ENCODE measurements at places on chromosomes 12 and 14.
A peak's percentile ranks its signal among the peaks of the same experiment; 100 is the strongest.

- no peak for DNase-seq
Observed at GRCh38 chr12:79451978-79452377, 238.8 kb downstream of the PAWR start.

DNA sequence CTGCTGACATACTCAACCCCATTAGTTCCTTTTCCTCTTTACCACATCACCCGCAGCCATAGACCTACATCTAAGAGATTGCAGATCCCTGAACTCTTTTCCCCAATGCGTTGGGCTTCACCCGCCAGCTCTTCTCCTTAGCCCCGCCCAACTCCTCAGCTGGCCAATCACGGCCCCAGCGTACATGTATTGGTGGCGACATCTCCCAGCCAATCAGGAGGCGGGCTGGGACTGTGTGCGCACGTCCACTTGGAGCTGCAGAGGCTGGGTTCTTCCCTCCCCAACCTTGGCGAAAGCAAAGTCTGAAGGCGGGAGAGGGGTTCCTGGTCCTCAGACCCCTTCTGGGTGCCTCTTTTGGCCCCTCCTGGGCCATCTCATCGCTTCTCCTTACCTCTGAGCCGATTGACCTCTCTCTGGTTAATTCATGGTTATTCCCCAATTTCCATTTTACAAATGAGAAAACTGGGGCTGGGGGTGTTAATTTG is 11.0 kb downstream of the PDE1B start:
- DNase-seq = peak; percentile 89

GRCh38 chr12:50689437-50689836 is 74.5 kb upstream of the ATF1 start:
- no peak for DNase-seq

- DNase-seq = peak; percentile 70
Observed at GRCh38 chr12:100794441-100795173, at the start of gene ANO4. ANO4 (plus strand) TSS chr12:100794776; CDS start chr12:100901786, 107,010 bp downstream.

- DNase-seq = no peak
Observed at GRCh38 chr12:50005175-50005574, 20.1 kb downstream of the RACGAP1 start.

DNA sequence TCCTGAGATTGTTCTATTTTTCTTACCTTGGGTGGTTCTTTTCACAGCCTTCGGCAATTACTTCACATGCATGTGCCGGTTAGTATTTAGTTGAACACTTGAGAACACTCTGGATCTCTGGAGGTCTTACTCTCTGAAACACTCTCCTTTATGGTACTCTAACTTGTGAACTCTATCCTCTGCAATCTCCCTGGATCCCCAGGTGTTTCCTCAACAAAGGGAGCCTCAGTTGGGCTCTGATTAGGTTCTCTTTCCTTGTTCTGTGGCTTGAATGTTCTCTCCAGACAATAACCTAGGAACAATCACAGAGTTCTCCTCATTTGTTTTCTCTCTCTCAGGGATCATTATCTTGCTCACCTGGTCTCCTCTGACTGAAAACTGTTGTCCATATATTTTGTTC is 40.5 kb upstream of the ABCD2 start:
- no peak for DNase-seq

GRCh38 chr14:61535032-61535431 is 160.3 kb upstream of the HIF1A start:
- DNase-seq = no peak

DNA sequence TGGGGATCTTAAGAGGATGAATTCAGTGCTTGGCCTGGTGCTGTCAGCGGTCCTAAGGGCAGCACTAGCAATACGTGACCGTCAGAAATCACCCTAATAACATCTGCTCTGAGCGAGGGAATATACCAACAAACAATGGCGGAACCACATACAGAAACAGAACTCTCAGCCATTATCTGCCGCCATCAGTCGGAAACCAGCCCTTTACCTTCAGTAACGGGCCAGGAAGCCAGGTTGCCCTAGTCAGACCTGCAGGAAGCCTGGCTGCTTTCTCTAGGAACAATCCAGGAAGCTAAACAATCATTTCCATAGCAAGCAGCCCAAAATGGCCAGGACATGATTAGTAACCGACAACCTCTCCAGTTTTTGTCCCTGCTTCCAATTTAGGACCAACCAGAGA is 5.6 kb downstream of the CDCA4 start:
- DNase-seq = no peak

DNA sequence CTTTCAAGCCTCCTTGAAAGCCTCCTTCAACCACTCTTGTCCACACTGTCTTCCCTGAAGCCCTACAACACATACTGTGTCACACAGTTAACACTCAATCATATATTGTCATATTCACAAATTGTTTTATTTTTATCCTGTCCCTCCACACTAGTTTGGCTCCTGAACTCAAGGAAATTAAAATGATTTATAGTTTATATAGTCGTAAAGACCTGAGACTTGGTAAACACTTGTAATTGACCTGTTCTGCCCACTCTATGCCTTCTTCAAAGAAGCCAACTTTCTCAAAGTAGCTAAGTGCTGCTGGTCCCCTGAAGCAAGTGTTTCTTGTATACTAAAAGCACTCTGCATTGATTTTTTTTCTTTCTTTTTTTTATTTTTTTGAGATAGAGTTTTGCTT is 15.6 kb upstream of the NEK9 start:
- DNase-seq = no peak

- no peak for DNase-seq
Observed at GRCh38 chr12:89901906-89902642, 193.4 kb upstream of the ATP2B1 start.

GRCh38 chr12:1252758-1253157 is 261.7 kb downstream of the ERC1 start:
- DNase-seq = peak; percentile 15

GRCh38 chr14:52012635-52013034 is 23.3 kb downstream of the RTRAF start:
- no peak for DNase-seq

DNA sequence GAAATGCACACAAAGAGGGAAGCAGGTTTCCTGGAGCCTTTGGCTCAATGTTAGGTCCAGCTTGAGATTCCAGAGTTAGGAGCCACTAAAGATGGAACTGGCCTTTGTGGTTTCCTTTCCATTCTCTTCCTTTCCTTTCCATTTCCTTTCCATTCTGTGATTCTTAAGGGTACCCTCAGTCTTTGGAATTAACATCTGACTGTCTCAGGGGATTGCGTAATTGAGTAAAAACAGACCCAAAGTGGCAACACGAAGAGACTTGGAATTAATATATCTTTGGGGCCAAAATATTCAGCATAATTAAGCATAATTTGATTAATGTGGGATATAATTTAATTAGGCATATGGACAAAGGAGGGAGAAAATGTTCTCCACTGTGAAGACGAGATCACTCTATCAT is 205.6 kb downstream of the CRADD start:
- no peak for DNase-seq

DNA sequence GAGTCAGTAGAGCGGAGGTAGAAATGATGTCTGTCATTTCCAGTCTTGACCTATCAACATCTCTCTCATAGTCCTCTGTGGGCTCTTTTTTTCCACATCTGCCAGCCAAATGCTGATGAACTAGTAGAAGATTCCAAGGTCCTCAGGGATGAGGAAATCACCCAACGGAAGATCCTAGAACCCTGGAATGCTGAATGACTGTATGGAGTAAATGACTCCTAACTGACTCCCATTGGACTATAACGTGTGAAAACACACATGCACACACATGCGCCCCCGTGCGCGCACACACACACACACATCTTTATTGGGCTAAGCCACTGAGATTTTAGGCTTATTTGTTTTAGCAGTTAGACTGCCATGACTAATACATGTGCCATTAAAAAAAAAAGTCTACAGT is 159.2 kb downstream of the MYRFL start:
- DNase-seq = no peak
